ENCODE measurements at places on chromosomes 2 and 18.

DNA sequence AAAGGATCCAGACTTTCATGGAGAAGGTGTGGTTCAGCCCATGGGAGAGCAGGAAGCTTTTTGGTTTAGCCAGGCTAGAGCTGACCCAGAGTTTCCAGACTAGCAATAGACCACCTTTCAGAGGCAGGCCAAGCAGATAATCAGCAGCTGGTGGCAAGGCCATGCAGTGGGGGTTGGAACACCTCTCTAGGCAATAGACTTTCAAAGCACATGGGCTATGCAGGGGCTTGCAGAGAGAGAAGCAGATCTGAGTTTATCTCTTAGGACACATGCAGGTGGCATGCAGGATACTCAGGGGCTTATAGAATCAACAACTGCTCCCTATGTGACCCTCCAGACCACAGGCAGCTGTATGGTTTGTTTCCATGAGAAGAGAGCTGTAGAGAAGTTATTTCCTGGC is 9.4 kb downstream of the XIRP2 start:
- DNase-seq = no peak

- DNase-seq = no peak
These were observed 19.2 kb upstream of the TMEM177 start for GRCh38 chr2:119659601-119660342.

DNA sequence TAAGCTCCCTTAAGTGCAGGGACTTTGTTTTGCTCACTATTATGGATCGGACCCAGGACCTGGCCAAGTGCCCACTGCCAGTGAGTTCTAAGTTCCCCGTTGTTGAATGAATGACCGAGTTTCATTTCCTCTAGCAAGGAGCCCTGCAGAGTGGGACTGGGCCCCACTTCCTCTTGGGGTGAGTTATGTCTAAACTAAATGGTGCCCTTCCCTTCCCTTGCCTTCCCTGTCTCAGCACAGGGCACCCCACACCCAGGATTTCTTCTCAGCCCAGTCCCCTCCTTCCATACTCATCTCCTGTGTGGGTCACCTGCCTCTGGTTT is 195.3 kb upstream of the HS6ST1 start:
- DNase-seq = no peak

DNA sequence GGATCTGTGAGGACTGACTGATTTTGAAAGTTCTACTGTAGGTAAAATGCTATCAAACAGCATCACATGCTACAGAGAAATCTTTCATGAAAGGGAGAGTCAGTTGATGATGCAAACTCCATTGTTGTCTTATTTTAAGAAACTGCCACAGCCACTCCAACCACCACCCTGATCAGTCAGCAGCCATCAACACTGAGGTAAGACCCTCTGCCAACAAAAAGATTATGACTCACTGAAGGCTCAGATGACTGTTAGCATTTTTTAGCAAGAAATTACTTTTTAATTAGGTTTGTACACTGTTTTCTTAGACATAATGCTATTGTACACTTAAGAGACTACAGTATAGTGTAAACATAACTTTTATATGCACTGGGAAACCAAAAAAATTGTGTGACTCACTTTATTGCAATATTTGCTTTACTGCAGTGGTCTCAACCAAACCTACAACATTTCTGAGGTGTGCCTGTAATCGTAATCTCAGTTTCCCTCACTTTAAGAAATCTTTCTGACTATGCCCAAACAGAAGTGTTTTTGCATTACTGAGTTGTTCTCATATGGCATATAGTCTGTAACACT is 42.8 kb downstream of the METTL8 start:
- no peak for DNase-seq

DNA sequence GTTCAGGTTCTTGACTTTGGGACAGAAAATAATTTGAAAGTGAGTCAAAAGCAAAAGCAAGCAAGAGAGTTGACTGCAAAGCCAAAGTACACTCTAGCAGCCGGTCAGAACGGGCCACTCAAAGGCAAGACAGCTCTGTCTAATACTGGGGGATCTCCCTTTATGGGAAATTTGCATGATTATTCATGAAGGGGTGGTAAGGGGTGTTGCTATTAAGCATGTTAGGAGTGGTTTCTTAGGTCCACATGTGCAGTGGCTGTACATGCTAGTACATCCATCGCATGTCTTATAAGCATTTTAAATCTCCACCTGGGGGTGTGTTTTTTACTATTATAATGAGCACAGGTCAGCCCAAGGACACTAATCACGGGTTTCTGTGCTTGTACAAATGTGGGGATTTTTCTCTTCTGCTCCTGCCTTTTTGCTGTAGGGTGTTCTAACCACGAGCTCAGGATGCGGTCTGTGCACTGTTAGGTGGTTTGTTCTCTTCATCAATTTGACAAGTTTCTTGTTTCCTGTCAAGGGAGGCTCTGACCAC is 60.2 kb upstream of the SPP2 start:
- DNase-seq = peak; percentile 35

DNA sequence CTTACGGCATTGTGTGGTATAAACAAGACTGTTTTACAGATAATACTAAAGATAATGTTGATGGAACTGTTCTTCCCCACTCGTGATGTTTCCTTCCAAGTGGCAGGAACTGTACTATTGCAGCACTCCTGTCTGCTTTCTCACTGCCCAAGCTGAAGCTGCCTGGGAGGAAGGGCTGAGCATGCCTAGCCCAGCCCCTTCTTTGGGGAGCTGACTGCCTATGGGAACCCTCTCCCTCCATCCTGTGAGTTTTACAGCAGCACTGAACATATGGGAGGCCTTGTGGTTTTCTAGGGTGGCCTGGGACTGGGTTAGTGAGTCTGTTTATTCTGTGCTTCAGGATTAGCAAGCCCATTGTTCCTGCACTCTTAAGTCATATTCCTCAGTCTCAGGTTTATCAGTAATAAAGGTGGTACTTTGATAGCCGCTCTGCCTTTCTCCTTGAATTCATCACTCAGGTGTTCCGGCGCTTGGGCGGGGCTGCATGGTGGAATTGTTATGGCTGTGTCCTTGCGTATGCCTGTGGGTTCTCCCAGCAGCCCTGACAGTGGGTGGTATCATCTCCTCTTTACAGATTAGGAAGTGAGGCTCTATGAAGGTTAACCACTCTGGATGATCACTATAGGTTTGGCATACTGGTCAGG is 379.7 kb downstream of the PTPRM start:
- DNase-seq = peak; percentile 53

GRCh38 chr18:65750389-65751154 is at the start of gene CDH7:
TSS of gene CDH7 (plus strand) at chr18:65751012. CDS start at chr18:65762843, 11,831 bp downstream.
- no peak for DNase-seq
